ENCODE measurements at places on chromosomes 2 and 18.

GRCh38 chr2:240146627-240147278 lies 6.3 kb upstream of the OTOS start:
- no peak for DNase-seq

DNA sequence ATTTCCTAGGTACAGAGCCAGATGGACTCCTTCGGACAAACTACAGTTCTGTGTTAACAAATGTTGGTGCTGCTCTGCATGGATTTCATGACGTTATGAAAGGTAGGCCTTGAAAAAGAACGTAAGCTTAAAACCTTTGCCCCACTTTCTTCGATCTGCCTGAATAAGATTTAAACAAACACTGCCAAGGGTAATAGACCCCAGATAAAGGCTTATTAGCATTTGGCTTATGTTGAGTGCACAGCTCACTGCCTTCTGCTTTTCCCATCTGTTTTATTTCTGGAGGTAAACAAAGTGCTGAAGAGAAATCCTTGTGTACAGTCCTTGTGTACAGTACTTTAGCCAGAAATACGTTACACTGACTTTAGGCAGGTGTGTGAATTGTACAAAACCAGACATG lies 50.0 kb upstream of the STON1 start:
- no peak for DNase-seq

DNA sequence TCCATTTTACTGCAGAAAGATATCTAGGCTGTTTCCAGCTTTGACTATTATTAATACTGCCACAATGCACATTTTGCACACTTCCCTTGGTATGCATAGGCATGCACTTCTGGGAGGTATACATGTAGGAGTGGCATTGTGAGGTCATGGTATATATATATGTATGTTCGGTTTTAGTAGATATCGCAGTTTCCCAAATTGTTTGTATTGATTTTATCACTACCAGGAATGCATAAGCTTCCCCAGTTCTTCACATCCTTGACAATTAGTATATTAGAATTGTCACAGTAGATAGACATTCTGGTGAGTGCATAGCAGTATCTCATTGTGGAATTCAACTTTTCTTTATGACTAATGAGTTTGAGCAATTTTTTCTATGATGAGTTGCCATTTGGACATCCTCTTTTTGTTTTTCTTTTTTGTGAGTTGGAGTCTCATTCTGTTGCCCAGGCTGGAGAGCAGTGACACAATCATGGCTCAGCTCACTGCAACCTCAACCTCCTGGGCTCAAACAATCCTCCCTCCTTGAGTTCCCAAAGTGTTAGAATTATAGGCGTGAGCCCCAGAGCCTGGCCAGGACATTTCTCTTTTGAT lies 4.2 kb upstream of the GRB14 start:
- DNase-seq: no peak

DNA sequence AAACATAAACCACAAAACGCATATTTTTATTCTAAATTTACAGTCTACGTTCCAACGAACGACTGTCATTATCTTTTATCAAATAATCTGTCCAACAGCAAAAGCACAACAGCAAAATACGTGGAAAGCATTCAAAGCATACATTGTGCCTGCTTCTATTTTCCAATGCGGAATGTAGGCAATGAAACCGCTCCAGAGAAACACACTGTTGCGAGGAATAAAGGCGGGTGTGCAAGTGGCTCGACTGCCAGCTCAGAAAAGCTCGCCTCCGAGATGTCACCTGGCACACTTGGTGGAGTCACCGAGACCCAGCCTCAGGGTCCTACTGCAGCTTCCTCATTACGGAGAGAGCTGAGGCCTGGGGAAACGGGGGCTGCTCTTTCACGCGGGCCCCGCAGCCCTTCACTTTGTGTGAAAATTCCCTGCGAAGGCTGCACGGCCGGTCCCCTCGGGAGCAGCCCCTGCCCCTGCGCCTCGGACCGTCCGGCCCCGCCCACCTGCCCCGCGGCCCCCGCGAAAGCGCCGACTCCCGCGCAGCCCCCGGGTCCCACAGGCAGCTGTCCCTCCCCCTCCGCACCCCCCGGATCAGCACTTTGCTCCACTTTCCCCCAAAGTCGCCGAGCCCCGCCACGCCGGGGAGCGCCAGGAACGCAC lies 752 bp downstream of the MGAT4A start:
- peak; percentile 38 for DNase-seq

Measured in stimulated activated CD4-positive, alpha-beta T cell treated with anti-CD3 and anti-CD28 coated beads, Interleukin-1b, Interleukin-23, amount 100 ng/mL, for 24 hours (primary cell).